ENCODE measurements at places on chromosomes 6 and 20.

DNA sequence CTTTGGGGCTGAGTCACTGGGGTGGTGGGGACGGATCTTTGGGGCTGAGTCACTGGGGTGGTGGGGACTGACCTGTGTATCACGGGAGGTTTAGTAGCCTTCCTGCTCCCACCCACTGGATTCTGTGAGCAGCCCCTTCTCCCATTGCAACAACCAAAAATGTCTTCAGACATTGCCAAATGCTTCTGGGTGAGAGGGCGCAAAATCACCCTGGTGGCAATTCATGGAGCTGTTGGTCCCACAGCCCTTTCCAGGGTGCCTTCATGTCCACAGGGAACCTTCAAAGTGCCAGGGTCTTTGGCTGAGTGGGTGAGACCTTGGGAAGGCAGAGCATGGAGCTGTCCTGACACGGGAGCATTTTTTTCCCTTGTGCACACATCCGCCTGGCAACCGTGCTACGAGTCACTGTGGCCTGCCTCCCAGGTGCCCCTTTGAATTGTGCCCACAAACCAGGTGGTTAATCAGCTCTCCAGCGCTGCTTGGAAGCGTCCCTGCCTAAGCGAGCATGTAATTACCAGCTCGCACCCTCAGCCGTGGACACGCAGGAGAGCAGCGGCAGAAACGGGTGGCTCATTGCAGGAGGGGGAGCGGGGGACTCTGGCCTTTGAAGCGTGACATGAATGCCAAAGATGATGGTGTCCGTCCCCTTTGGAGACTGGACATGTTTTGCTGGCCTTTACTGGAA, 27.4 kb upstream of the APCDD1L start:
- no peak for DNase-seq

GRCh38 chr6:7919871-7920270, 9.3 kb upstream of the TXNDC5 start:
- peak; percentile 21 for DNase-seq

DNA sequence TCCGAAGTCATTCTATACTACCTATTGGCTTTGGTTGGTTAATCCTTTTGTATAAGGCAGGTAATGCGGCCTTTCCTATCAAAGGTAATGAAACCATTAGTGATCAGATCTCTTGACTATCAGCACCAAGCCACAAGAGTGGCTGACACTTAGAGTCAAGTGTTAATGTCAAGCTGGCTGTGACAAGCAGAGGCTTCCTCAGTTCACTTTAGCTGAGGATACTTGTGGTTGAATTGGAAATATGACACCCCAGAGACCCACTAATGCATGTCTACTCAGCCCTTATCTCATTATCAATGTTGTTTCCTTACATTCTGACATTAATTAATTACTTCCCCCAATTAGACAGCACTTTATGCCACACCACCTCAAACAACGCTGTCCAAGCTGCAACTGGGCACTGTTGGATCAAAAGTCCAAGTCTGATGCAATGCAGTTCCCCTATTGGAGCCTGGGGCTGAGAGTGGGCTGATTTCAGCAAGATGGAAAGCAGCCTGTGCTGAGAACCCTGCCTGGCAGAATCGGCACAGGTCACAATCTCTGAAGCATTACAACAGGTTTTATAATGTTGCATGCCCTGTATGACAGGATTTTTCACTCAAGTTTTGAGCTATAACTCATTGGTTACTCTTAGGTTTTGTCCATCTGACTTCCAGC, 273.5 kb downstream of the COL12A1 start:
- DNase-seq: no peak

DNA sequence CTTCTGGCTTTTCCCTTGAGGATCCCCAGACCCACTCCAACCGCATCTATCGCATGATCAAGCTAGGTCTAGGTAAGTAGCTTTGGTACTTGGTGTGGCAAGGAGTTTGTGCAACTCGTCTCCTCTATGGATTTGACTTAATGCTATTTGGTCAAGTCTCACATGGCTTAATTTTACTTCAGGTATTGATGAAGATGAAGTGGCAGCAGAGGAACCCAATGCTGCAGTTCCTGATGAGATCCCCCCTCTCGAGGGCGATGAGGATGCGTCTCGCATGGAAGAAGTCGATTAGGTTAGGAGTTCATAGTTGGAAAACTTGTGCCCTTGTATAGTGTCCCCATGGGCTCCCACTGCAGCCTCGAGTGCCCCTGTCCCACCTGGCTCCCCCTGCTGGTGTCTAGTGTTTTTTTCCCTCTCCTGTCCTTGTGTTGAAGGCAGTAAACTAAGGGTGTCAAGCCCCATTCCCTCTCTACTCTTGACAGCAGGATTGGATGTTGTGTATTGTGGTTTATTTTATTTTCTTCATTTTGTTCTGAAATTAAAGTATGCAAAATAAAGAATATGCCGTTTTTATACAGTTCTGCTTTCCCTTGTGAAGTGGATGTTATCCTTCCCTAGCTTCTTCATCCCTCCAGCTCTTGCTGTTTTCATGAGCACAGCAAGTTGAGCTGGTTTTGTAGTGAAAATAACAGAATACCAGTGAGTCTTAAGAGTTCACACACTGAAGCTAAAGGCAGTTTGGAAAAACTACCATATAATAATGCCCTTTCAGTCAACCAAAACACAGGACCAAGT, 3.8 kb downstream of the SLC35B2 start:
- peak; percentile 71 for DNase-seq

DNA sequence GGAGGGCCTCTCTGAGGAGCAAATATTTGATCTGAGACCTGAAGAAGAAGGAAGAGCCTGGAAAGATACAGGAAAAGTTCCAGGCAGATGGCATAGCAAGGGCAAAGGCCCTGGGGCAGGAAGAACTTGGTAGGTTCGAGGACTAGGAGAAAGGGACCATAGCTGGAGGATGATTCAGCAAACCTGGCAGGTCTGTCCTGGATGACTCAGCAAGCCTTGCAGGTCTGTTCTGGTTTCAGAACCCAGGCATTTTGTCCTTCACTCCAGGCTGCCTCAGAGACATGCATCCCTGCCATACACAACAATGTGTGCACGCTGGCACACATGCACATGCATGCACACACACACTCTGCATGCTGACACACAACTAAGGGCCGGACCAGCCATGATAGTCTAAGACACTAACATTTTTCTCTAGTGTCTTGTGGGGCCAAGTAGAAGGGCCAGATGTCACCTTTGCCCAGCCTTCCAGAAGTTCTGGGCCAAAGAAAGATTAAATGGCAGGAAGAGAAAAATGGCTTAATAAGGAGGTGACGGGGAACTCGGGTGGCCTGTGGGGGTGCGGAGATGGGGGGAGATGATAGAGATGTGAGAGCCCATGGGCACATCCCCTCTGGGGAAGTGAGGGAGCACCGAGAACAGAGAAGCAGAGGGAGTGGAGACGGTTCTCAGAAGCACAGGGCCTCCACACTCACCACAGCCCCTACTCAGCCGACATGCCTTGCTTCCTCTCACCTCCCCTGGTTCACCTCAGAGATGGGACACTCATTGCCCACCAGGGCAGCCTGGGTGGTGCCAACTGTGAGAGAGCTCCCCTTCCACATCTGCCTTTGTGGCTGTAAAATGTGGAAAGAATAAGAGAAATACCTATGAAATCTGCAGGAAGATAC, 15.4 kb upstream of the TRIB3 start:
- DNase-seq: no peak

DNA sequence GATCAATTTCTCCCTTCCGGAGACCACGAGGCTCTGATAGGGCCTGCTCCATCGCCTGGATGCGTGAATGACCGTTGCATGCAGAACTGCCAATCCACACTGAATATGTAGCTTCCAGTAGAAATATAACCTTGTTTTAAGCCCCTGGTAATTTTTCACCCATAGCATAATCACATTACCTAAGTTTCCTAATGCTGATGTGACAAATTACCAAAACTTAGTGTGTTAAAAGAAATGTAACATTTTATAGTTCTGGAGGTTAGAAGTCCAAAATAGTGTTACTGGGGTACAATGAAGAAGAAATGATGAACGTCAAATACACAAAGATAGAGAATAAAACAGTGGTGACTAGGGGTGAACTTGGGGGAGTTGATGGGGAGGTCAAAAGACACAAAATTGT, 22.0 kb upstream of the SIRPD start:
- DNase-seq: no peak

- no peak for DNase-seq
Measured at GRCh38 chr6:140101818-140102217, 727.4 kb upstream of the CITED2 start.

DNA sequence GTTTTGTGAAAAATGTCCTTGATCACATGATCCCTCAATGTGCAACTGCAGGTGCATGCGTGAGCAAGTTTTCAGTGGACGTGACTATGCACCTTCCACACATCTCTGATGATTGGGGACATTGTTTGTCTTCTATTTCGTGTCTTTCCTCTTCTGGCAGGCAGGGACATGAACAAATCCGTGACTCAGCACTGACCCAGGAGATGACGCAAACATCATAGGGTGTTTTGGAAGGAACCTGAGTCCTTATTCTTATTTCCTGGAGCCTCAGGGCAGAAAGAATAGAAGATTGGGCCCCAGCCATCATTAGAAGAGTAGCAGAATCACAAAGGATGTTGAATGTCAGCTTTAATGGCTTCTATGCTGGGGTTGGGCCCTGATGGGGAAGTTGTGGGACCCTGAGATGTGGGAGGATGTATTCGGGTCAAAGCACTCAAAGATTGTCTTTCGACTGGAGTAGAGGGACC, 11.9 kb upstream of the SIRPD start:
- DNase-seq: no peak

DNA sequence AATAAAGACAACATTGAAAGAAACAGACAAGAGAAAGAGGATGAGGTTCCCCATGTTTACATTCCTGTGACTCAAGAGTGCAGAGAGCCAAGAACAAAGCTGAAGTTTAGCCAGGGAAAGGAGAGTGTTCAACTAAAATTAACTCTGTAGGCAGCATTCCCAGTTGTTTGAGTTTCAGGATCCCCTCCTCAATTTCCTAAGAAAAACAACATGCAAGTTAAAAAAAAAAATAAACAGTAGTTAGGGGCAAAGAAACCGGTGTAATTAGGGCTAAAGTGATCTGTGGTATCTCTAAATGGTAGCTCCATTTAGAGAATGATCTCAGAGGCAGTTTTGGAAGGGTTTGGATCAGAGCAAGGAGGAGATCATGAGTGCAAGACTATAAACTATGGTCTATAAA, 30.9 kb upstream of the RAB23 start:
- DNase-seq: no peak

DNA sequence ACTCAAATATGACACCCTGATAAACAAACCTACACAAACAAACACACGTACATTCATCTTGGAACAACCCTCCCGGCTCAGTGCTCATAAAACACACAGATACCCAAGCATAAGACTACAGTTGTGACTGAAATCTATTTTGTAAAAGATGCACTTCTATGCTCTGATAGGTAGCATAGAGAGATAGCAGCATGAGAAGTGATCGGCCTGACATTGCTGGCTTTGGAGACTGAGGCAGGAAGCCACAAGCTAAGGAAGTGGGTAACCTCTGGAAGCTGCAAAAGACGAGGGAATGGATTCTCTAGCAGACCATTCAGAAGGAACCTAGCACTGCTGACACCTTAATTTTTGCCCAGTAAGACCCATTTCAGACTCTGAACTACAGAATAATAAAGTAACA, 1.6 kb upstream of the RNF39 start:
- DNase-seq: no peak

GRCh38 chr6:90414352-90414751, 117.7 kb upstream of the BACH2 start:
- no peak for DNase-seq

- DNase-seq: no peak
Measured at GRCh38 chr6:120498711-120499110, 835.6 kb downstream of the TBC1D32 start.

Data from CD4-positive, alpha-beta T cell treated with Interleukin-17A for 4 hours (primary cell).